Activated CD4-positive, alpha-beta memory T cell treated with anti-CD3 and anti-CD28 coated beads for 36 hours (primary cell): ENCODE measurements at places on chromosomes 1 and 21. TPM values are rescaled to one million over a fixed set of nuclear protein-coding genes. Genes with fewer than 3 reads are reported as not detected.

Gene KCNJ6
- total RNA-seq = not detected

Gene ACBD3
- 20.7 TPM for total RNA-seq

Gene TYW3
- total RNA-seq = 30.3 TPM

Gene TBX19
- total RNA-seq = 2.3 TPM

Gene LPAR3
- total RNA-seq = 0.83 TPM

Gene HIPK1
- total RNA-seq = 55.3 TPM

DNA sequence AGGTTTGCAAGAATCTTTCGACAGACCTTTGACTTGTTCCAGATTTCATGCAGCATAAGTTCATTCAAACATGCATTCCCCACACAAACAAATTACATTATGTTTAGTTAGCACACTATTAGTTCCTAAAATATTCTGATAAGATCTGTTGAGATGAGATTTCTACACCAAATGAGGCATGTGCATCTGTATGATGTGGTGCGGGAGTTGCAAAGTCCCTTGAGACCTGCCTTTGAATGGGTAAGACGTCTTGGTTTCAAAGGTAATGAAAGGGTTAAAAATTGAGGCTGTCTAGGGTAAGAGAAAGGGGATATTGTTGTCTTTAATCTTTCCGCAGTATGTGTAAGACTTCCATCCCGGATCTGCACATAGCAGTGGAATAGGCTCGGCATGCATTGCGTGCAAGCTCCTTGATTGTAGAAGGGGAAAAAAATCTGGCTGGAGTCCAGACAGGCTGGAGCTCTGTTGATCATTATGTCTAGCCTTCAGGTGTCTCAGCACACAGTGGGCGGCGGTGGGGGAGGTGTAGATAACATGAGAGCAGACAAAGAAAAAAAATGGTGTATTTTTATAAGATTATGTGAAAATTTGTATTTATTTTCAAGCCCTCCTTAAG, 296.6 kb downstream of the PTPRC start:
- no peak overlapping the region for H3K27ac ChIP-seq
- peak; percentile 62 for DNase-seq
- H3K4me3 ChIP-seq = no peak overlapping the region
- H3K36me3 ChIP-seq = no peaks in the 10 kb centered on the region

- no peak overlapping the region for H3K27ac ChIP-seq
- H3K27me3 ChIP-seq = peaks cover 12% of the 10 kb centered on the region
- peak; percentile 29 for DNase-seq
- H3K4me3 ChIP-seq = no peak overlapping the region
- no peaks in the 10 kb centered on the region for H3K36me3 ChIP-seq
These were observed 11.6 kb upstream of the OLFML2B start for GRCh38 chr1:162035241-162035640.

DNA sequence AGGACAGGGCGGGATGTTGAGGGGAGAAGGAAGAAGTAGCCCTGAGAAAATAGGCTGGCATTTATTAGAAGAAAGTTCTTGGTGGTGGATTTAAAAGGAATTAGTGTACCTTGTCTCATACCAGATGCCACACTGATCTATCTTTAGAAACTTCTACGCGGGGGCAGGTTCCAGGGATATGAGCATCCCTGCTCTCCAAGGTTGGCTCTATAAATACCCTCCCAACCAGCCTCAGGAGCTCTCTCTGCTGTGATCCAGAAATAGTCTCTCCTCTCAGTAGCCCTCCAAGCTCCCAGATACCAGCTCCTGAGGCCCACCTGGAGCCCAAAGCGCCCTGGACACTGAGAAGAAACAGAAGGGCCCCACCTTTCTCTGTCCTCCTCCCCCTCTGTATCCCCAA, 128.3 kb upstream of the TNR start:
- H3K27ac ChIP-seq = no peak overlapping the region
- no peaks in the 10 kb centered on the region for H3K4me1 ChIP-seq
- no peak for DNase-seq
- H3K36me3 ChIP-seq = no peaks in the 10 kb centered on the region
- H3K27me3 ChIP-seq = no peaks in the 10 kb centered on the region
- no peak overlapping the region for H3K4me3 ChIP-seq

- no peaks in the 10 kb centered on the region for H3K36me3 ChIP-seq
- no peak overlapping the region for H3K27ac ChIP-seq
- no peak for DNase-seq
- H3K4me3 ChIP-seq = no peak overlapping the region
These were observed 430.1 kb upstream of the ESRRG start for GRCh38 chr1:217153361-217153760.

DNA sequence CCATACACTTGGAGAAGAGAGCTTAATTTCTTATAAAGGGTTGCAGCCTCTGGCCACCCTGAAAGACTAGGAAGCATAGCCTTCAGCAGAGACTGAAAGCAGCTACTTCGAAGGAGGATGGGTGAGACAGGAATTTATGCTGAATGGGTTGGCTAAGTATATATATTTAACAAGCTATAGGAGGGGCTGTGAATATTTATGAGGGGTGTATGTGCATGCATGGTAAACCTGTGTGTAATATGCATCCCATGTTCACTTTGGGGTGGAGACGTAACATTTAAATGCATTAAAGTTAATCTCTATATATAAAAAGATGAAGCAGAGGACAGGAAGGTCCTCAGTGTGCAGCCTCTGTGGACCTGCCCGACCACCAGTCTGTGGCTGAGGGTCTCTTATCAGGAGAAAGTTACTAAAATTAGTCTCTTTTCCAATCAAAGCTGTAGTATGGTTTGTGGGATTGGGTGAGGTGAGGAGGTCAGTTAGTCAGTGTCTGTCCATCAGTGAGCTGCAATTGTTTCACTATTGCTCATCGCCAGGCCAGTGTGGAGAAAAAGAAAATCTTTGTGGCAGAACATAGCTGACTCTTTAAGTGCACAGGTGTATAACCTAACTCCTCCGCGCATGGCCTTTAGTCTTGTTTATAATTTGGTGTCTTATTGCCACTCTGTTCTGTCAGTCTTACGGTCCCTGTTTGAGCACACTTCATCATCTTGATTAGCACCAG, 35.4 kb upstream of the DSCAM start:
- H3K27ac ChIP-seq = no peak overlapping the region
- H3K4me3 ChIP-seq = no peak overlapping the region
- no peaks in the 10 kb centered on the region for H3K36me3 ChIP-seq
- DNase-seq = no peak

DNA sequence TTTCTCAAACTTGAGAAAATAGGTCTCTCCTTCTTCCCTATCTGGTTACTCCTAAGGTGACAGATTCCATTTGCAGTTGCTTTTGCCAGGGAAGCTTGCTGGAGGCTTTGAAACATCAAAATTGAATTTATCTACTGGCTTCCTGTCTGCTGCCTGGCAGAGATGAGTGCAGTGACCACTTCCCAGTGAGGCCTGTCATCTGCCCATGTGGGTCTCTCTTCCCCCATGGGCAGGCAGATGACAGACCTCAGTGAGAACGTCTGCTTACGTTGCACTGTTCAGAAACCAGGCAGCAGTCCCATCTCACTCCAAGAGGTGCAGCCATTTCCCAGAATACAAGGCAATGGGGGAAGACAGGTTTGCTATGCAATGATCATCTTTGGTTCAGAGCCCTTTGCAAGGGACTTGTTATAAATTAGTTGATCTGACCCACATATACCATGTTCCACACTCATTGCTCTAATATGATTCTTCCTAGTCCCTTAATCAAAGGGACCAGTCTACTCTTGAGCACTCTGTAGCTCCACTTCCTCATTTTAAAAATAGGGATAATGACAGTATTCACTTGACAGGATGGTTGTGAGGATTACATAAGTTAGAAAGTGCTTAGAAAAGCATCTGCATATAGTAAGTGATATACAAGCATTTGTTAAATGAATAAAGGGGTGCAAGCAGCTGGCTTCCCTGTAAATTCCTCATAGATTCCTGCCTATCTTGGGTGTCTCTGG, 10.6 kb downstream of the PGBD5 start:
- no peaks in the 10 kb centered on the region for H3K4me1 ChIP-seq
- DNase-seq = no peak
- no peaks in the 10 kb centered on the region for H3K36me3 ChIP-seq
- no peak overlapping the region for H3K4me3 ChIP-seq
- H3K27me3 ChIP-seq = peaks cover 37% of the 10 kb centered on the region
- no peak overlapping the region for H3K27ac ChIP-seq

DNA sequence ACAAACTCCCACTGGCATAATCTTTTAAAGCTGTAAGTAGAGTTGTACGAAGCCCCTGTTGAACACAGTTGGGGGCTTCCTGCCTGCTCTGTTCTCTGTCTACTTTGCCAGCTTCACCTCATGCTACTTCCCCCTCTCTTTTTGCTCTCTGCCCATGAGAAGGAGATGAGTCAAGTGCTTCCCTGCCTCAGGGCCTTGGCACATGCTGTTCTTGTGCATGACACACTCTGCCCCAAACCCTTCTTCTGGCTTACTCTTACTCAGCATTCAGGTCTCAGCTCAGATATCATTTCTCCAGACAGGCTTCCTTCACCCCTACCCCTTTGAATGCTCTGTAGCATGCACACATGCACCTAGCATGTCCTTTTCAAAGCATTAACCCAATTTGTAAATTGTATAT, 208.8 kb downstream of the FOXD2 start:
- no peak overlapping the region for H3K4me3 ChIP-seq
- H3K36me3 ChIP-seq = no peaks in the 10 kb centered on the region
- no peak for DNase-seq
- H3K27me3 ChIP-seq = peaks cover 9% of the 10 kb centered on the region
- H3K27ac ChIP-seq = no peak overlapping the region
- H3K4me1 ChIP-seq = no peaks in the 10 kb centered on the region

- DNase-seq = peak; percentile 54
- H3K4me3 ChIP-seq = peak overlapping the region; percentile 11
- H3K36me3 ChIP-seq = no peaks in the 10 kb centered on the region
These were observed 66.9 kb downstream of the GNG12 start for GRCh38 chr1:67766141-67766978.

- no peaks in the 10 kb centered on the region for H3K36me3 ChIP-seq
- no peak for DNase-seq
- no peaks in the 10 kb centered on the region for H3K27me3 ChIP-seq
These were observed 55.2 kb downstream of the ERG start for GRCh38 chr21:38443110-38443509.

DNA sequence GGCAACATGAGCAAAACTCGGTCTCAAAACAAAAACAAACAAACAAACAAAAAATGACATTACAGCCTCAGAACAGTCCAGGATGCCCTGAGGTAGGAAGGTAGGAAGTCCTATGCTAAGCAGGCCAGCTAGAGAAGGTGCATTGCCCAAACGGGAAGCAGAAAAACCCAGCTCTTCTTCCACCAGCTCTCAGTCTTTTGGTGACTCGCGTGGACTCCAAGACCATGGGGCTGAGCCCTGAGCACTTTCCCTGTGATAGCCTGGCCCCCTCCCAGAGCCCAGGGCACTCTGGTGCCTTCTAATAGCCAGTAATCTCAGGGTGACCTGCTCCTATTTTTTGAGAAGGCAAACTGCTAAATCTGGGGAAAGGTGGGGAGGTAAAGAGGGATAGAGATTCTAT, 16.1 kb downstream of the PHLDA3 start:
- no peak for DNase-seq
- no peaks in the 10 kb centered on the region for H3K36me3 ChIP-seq
- peaks cover 11% of the 10 kb centered on the region for H3K4me1 ChIP-seq
- peaks cover 14% of the 10 kb centered on the region for H3K27me3 ChIP-seq
- no peak overlapping the region for H3K4me3 ChIP-seq
- no peak overlapping the region for H3K27ac ChIP-seq

DNA sequence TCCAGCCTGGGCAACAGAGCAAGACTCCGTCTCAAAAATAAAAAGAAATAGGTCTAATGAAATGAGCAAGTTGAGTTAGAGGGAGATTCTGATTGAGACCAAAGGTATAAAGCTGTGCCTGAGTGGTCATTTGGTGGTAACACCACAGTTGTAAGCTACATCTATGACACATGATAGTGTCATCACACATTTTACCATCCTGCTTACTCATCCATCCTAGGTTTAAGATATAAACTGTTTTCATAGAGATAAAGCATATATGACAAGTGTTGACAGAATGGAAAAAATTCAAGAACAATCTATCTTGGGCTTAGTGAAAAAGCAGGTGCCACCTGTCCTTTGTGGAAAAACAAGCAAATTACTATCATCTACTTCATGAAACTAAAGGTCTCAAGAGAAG, 7.1 kb upstream of the CFAP141 start:
- peaks cover 54% of the 10 kb centered on the region for H3K4me1 ChIP-seq
- DNase-seq = no peak
- H3K36me3 ChIP-seq = peaks cover 48% of the 10 kb centered on the region
- H3K4me3 ChIP-seq = no peak overlapping the region
- no peaks in the 10 kb centered on the region for H3K27me3 ChIP-seq
- H3K27ac ChIP-seq = peak overlapping the region; percentile 86

DNA sequence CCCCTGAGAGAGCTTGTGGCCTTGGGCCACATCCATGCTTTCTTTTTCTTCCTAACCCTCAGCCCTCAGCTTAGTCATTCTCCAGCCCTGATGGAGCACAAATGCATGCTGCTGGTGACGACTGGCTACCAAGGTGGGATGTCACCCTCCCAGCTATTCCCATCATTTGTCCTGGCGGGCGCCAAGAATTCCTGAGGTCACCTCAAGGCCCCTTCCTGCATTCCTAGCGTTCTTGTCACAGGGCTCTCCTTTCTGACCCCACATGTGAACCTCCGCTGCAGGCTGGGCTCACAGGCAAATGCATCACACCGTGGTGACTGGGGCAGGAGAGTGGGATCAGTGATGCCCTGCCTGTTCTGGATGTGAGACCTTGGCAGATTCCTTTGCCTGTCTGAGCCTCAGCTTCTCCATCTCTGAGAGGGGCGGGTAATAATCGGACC, 53.4 kb upstream of the IFFO2 start:
- peaks cover 5% of the 10 kb centered on the region for H3K27me3 ChIP-seq
- no peak for DNase-seq
- peaks cover 41% of the 10 kb centered on the region for H3K4me1 ChIP-seq
- H3K27ac ChIP-seq = peak overlapping the region; percentile 91
- H3K4me3 ChIP-seq = no peak overlapping the region
- no peaks in the 10 kb centered on the region for H3K36me3 ChIP-seq

DNA sequence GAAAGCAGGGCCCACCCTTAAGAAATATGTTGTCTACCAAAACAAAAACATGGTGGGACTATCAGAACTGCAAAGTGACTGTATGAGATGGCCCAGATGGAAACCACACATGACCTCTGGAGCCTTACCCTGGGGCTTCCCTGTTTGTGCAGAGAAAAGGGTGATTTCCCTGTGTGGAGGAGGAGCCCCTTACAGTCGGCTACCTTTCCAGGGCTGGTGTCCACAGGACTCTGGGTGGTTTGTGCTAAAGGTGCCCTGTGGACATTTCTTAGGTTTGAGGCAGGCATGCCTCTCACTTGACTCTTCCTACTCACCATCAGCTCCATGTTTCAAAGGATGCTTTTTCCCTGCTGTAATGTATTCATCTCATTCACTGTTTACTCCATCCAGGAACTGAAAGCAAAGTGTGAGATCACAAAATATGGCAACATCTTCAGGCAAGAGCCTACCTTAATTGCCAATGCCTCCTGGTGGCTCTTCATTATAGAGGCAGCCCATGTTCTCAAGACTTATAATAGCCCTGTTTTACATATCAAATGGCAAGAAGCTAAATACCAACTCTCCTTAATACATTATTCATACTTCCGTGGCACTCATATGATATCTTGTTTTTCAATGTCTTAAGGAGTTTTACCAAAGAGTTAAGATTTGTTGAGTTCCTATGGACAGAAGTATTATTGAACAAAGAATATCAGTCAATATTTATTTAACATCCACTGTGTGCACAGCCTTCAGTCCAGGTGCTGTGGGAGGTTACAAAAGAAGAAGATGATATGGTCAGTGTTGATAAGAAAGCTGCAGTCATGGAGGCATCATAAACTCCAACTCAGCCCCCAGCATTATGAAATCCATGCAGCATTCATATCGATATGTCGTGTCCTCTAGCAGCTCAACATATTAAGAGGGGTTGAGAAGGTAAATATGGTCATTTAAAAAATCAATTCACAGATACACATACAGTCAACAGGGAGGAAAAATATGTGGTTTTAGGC, 15.5 kb upstream of the TFF3 start:
- H3K27ac ChIP-seq = no peak overlapping the region
- H3K27me3 ChIP-seq = peaks cover 7% of the 10 kb centered on the region
- H3K36me3 ChIP-seq = peaks cover 6% of the 10 kb centered on the region
- no peak overlapping the region for H3K4me3 ChIP-seq
- DNase-seq = no peak
